Femur (tissue), 1 donor: ENCODE measurements at places on chromosomes 1 and 21.

- no peak for DNase-seq
Measured at GRCh38 chr1:17561247-17561548, 21.7 kb downstream of the ARHGEF10L start.

DNA sequence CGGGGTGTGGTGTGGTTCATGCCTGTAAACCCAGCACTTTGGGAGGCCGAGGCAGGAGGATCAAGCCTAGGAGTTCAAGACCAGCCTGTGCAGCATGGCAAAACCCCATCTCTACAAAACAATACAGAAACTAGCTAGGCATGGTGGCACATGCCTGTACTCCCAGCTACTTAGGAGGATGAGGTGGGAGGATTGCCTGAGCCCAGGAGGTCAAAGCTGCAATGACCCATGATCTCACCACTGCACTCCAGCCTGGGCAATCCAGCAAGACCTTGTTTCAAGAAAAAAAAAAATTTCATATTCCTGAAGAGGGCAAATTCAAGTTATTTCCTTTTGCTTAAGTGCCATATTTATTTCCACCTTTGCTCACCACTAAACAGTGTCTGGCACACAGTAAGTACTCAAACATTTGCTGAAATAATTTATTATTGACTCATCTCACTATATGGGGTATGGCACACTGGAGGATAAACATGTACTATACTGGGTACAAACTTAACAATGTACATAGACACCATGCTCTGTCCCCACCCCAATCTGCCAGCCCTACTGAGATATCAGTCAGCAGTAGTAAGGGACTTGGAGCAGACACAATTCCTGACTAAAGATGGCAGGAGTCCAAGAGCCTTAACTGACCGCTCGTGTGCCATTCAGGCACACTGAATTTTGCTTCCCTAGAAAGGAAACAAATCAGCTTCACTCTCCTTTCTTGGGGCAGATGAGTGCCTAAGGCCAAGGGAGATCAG, 15.5 kb downstream of the MEAF6 start:
- no peak for DNase-seq

- DNase-seq, result no peak
Measured at GRCh38 chr1:19861034-19861433, 21.2 kb upstream of the OTUD3 start.

DNA sequence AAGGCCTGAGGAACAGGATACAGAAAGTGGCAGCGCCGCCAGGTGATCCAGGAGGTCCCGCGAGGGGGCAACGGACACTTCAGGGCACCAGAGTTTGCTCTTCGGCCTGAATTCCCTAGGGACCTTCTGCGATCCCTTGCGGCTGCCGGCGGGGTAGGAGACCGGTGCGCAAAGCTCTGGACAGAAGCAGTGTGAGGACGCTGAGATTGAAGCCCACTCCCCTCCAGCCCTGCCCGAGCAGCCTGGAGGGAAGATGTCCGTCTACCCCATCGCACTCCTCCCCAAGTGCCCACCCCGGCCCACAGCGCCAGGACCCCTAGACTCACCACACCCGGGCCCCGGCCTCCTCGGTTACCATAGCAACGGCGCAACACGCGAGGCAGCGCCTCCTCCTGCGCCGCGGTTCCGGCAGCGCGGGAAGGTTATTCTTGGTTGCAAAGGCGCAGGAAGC, at the start of gene ANKRD45:
TSS of gene ANKRD45 (minus strand) at position 361 of the 451 bp plus-strand sequence. CDS start 10,433 bp downstream, outside the sequence.
- DNase-seq, result peak; percentile 76

DNA sequence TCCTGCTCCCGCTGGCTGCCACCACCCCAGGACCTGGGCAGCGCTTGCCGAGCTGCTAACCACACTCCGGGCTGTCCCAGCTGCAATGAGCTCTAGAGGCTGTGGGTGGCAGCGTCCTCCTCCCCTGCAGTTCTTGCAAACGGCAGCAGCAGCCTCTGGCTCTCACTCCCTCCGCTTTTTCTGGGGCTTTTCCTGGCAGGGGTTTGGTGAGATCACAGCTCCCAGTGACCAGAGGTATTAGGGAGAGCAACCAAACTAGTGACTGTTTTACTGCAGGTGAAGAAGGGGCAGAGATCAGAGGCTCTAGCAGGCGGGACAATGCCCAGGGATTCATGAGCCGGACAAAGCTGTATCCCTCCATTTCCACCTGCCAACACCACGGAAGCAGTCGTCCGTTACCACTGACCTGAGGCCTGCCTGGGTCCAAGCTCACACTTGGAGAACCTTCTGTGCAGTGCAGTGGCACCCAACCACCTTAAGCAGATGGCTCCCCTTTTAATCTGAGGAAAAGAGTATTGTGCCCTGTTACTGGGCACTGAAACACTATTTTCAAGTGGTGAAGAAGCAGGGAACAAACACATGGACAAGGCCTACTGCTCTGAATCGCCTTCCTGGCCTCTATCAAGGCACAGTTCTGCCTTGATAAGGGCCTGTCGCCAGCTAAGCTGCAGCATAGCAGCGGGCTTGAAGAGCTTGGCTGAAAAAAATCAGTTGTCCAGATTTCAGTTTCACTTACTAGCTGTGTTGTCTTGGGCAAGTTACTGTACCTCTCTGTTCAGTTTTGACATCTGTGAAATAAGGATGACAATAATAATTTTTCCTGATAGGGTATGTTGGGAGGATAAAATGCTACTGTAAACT, at the start of gene F5:
TSS of gene F5 (minus strand) at position 87 of the 861 bp plus-strand sequence. CDS start 95 bp downstream, outside the sequence.
- DNase-seq, result peak; percentile 65

- no peak for DNase-seq
Measured at GRCh38 chr21:43783098-43783700, 6.2 kb upstream of the RRP1 start.
